Fibroblast of the aortic adventitia (primary cell): ENCODE measurements at places on chromosomes 16 and 17. TPM values are rescaled to one million over a fixed set of nuclear protein-coding genes. Genes with fewer than 3 reads are reported as not detected.

Gene CYB5B
- total RNA-seq, result 31.0 and 99.4 TPM in 2 replicates

Gene ZNF668
- 4.6 and 12.3 TPM in 2 replicates for total RNA-seq

Gene KRTAP9-2
- not detected in 2 replicates for total RNA-seq

Gene PYY
- total RNA-seq, result not detected in 2 replicates

Gene PYDC1
- not detected in 2 replicates for total RNA-seq
